Stomach (tissue), 19 donors: ENCODE measurements at places on chromosomes 2 and 18.

DNA sequence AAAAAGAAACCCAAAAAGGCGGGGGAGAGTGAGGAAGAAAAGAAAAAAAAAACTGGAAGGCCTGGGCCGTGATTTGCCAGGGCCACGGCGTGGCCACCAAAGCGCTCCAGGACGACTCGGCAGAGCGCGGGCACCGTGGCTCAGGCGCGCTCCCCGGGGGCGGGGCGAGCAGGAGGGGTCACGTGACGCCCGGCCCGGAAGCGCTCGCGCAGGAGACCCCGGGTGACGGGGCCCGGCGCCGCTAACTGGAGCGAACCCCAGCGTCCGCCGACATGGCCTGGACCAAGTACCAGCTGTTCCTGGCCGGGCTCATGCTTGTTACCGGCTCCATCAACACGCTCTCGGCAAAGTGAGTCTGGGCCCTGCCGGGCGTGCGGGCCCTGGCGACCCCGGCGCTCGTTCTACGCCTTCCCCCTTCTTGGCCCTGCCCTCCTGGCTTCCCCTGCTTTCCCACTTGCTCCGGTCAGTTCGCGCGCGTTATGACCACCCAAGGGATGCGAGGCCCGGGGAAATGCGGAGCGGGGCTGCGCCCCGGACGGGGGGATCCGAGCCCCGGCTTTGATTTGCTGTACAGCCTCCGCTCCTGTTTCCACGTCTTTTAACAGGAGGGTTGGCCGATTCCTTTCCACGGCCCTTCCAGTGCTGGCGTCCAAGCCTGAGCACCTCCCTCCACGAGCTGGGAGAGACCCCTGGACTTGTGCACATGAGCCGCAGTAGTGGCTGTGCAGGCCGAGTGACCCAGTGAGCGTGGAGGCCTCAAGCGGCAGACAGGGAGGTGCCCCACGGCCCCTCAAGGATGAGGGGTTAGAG lies at the start of gene SLC35F6:
Gene SLC35F6 (plus strand): TSS at position 207 of the 810 bp plus-strand sequence. CDS start 66 bp downstream, at position 273.
- peaks cover 14% of the 10 kb centered on the region for H3K4me1 ChIP-seq
- peak within 1 kb of the TSS; percentile 93 for H3K27ac ChIP-seq
- no peaks in the 10 kb centered on the region for H3K36me3 ChIP-seq

DNA sequence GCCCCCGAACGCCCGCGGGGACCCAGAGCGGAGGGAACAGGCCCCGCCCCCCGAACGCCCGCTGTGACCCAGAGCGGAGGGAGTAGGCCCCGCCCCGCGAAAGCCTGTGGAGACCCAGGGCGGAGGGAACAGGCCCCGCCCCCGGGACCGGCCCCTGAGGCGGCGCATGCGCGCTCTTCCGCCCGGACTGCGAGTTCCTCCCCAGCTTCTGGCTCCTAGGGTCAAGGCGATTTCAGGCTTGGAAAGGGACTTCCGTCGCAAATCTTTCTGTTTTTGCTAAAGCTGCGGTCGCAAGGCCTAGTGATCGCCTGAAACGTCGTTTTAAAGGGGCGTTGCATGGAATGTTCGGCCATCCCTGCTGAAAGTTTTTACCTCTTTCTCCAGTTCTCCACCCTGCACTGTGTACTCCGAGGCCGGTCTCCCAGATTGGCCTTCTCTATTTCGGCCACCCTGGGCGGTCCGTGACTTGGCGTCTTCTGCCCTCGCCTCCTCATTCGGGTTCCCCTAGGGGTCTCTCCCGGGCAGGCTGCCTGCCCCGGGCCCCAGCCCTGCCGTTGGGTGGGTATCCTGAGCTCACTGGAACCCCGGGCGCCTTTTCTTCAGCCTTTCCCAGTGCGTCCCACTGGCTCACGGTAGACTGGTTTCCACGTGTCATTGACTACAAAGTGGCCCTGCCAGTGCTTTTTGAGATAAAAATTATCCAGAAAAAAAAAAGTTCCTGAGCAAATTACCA lies 372 bp upstream of the WDSUB1 start:
- peaks cover 25% of the 10 kb centered on the region for H3K4me1 ChIP-seq
- H3K36me3 ChIP-seq = peaks cover 10% of the 10 kb centered on the region
- no peaks in the 10 kb centered on the region for H3K27me3 ChIP-seq
- peak; percentile 99 for DNase-seq

GRCh38 chr2:184698476-184698875 lies 100.1 kb downstream of the ZNF804A start:
- no peaks in the 10 kb centered on the region for H3K4me1 ChIP-seq
- H3K4me3 ChIP-seq = no peak overlapping the region
- H3K27ac ChIP-seq = no peak overlapping the region

DNA sequence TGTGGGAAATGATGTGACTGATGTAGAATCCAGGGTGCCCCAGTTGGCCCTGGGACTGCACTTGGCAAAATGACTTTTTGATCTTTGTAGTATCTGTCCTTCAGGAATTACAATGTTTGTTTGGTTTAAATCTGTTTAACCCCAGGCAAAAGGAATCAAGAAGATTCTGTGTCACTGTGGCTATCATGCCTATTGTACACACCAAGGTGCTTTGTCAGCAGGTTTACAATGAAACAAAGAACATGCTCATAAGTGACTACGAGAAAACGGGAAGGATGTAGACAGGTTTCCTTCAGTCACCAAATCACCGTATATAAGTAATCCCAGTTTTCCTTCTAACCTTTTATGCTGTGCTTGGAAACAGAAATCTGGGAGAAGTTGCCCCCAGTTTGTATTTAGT lies 109.5 kb downstream of the RTN4 start:
- H3K4me3 ChIP-seq = no peak overlapping the region
- H3K27me3 ChIP-seq = no peaks in the 10 kb centered on the region
- DNase-seq = no peak
- H3K36me3 ChIP-seq = no peaks in the 10 kb centered on the region
- no peak overlapping the region for H3K27ac ChIP-seq

DNA sequence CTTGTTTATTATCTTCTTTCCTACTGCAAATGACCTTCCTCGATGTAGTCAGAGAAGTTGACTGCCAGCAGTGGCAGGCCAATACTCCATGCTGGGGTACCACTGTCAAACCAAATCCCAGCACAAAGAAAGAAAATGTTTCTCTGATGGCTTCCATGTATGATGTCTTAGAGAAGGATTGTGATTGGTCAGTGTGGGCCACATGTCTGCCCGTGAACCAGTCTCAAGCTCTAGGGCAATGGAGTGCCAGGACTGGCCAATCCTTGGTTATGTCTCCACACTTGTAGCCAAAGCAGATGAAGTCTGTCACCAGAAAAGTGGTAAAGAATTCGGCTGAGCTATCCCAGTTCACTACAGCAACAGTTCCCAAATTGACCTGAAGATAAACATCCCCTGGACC lies 17.6 kb upstream of the SMAD4 start:
- no peak for DNase-seq
- H3K36me3 ChIP-seq = no peaks in the 10 kb centered on the region
- H3K4me3 ChIP-seq = no peak overlapping the region
- no peaks in the 10 kb centered on the region for H3K27me3 ChIP-seq
- peaks cover under 1% of the 10 kb centered on the region for H3K4me1 ChIP-seq

DNA sequence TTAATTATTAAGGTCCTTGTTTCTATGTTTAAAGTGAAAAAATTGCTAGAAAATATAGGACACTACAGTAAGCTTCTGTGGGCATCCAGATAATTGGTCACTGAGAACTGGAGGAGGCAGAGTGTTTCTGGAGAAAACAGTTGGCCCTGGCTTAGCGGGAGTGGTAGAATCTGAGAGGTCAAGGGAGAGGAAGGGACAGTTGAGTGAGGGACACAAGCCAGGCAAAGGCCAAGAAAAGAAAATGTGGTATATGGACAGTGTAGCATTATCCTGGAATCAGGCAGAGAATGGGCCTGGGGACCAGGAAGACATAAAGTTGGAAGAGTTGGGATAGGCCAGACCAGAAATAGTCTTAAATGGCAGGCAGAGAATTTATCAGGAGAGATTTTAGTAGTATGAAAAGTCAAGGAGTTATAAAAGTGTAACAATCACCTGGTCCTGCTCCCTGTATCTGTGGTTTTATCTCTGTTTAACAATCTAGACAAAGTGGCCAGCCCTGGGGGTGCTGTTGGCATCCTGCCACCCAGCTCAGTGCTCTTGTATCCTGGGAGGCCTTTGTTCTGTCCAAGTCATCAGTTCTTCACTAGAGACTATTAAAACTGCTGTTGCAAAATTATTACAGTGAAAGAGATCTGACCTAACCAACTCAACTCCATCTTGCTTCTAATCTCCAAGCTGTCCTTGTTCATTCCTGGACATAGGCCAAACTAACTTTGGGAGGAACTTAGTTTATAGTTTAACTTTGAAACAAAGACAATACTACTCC lies 15.4 kb upstream of the MSGN1 start:
- no peak overlapping the region for H3K27ac ChIP-seq
- H3K27me3 ChIP-seq = no peaks in the 10 kb centered on the region
- DNase-seq = no peak
- H3K36me3 ChIP-seq = no peaks in the 10 kb centered on the region

GRCh38 chr2:216031960-216032689 lies 18.8 kb upstream of the MREG start:
- H3K4me1 ChIP-seq = no peaks in the 10 kb centered on the region
- no peak overlapping the region for H3K4me3 ChIP-seq
- peaks cover 20% of the 10 kb centered on the region for H3K36me3 ChIP-seq
- H3K27ac ChIP-seq = no peak overlapping the region
- H3K27me3 ChIP-seq = no peaks in the 10 kb centered on the region
- DNase-seq = no peak

DNA sequence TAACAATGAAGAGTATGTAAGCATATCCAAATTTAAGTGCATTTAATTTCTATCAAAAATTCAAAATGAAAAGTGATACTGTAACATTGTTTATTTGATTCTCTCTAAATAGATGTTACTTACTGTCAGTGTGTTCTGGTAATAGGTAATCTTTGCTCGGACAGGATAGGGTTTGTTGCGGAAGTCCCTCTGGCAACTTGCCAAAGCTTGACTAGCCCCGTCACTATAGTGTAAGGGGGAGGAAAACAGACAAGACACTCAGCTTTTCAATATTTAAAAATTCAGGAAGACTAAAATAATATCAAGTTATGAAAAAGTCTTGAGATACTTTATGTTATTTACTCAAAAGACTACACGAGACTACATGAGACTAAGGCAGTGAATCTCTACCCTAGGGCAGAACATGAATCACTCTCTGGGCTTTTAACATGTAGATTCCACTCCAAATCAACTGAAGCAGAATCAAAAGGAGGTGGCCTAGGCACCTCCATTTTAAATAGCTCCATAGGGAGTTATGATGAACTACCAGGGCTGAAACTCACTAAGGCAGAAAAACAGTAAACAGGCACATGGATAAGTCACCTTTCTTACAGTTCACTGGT lies 5.9 kb downstream of the LMAN1 start:
- peaks cover 37% of the 10 kb centered on the region for H3K4me1 ChIP-seq
- no peaks in the 10 kb centered on the region for H3K27me3 ChIP-seq
- H3K4me3 ChIP-seq = no peak overlapping the region
- DNase-seq = no peak
- H3K36me3 ChIP-seq = peaks cover 27% of the 10 kb centered on the region

GRCh38 chr2:159867567-159868361 lies 69.8 kb upstream of the CD302 start:
- no peak overlapping the region for H3K27ac ChIP-seq
- DNase-seq = no peak
- no peak overlapping the region for H3K4me3 ChIP-seq
- H3K4me1 ChIP-seq = no peaks in the 10 kb centered on the region
- no peaks in the 10 kb centered on the region for H3K27me3 ChIP-seq

DNA sequence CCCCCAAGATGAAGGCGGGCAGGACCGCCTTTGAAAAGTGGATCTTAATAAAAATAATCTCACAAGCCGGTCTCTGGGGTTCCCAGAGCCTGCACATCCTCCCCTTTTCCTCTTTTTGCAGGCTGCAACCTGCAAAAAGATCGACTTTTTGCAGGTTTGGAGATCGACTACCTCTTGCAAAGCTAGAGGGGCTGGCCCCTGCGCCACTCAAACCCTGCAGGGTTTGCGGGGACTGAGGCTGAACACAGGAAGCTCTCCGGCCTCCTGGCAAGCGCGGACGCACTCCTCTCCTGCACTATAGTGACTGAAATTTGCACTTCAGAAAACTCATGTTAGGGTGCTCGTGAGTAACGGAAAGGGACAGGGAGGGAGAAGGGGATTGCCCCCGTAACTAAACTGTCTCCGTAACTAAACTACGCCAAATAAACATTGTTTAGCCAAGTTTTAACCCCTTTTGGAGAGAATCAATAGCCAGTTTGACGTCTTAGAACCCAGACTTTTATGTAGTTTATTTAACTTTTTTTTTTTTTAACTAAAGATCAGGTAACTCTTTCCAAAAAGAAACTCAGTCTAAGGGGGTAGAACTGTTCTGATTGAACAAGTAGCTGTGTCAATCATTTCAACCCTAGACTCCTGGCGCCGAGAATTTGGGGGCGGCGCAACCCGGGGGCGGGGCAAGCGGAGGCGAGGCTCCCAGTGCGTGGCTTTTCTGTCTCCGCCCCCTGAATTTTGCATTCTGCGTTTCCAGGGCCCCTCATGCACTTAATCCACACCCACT lies 2.5 kb downstream of the IGFBP5 start:
- no peaks in the 10 kb centered on the region for H3K36me3 ChIP-seq
- H3K4me1 ChIP-seq = peaks cover 57% of the 10 kb centered on the region
- peak; percentile 97 for DNase-seq
- H3K27me3 ChIP-seq = peaks cover 38% of the 10 kb centered on the region
- H3K4me3 ChIP-seq = peak overlapping the region; percentile 72
- H3K27ac ChIP-seq = peak overlapping the region; percentile 83

- H3K4me3 ChIP-seq = no peak overlapping the region
- no peaks in the 10 kb centered on the region for H3K4me1 ChIP-seq
- no peaks in the 10 kb centered on the region for H3K27me3 ChIP-seq
- H3K36me3 ChIP-seq = no peaks in the 10 kb centered on the region
Observed at GRCh38 chr2:33380719-33381118, 95.7 kb upstream of the RASGRP3 start.

DNA sequence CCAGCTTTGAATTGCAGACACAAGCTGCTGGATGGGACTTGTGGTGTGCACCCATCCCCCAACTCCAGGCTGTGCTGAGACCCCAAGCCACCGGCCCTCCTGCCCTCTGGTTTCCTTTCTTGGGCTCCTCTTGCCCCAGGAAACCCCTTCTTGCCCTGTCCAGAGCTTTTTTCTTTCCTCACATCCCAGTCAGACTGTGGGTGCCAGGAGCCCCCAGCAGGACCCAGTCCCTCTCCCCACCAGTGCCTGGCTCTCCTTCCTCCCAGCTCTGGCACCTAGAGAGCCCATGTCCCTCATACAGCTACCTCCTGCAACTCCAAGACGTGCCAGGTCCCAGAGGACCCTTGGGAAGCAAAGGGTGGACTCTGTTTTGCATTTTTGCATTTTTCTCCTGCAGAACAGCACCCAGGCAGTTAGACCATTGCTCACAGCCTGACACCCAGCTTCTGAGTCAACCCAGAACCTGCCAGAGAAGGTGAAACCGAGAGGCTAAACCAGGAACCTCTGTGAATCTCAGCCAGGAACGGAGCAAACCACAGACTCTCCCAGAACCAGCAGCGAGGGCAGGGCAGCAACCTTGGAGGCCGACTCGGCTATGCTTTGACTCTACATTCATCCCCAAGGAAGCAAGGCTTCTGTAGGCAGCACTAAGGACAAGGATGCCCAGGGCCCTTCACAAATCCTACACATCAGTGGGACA lies 221.1 kb downstream of the ANAPC1 start:
- H3K4me1 ChIP-seq = peaks cover 36% of the 10 kb centered on the region
- no peaks in the 10 kb centered on the region for H3K27me3 ChIP-seq
- DNase-seq = no peak
